OCI-LY7 (cell line): ENCODE measurements at places on chromosomes 3 and 15.

DNA sequence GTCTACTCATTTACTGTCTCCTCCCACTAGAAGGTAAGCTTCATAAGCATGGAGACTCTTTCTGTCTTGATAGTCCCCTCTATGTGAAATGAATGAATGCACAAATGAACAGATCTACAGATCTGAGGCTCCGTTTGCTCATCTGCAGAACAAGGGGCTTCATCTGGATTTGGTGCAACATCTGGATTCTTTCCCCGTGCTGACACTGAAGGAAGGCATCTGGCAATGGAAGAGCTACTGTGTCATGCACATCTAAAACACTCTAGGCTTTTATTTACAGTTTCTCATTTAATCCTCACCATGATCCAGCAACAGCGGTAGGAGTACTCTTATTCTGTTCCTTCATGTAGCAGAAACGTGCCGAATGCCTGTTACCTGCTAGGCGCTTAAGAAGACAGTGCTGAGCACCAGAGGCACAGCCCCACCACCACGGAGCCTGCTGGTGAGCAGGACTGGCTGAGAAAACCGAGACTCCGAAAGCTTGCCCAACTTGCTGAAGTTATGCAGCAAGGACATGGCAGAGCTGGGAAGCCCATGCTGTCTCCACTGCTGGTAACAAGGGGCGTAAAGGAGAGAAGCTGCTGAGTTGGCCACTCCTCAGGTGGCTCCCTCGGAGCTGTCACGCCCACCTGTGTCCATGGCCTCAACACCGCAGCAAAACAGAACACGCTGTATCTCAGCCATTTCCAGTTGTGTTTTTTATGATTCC is 31.1 kb downstream of the LSM3 start:
- DNase-seq, result no peak

GRCh38 chr15:38085931-38086568 is 151.6 kb downstream of the TMCO5A start:
- DNase-seq, result no peak

DNA sequence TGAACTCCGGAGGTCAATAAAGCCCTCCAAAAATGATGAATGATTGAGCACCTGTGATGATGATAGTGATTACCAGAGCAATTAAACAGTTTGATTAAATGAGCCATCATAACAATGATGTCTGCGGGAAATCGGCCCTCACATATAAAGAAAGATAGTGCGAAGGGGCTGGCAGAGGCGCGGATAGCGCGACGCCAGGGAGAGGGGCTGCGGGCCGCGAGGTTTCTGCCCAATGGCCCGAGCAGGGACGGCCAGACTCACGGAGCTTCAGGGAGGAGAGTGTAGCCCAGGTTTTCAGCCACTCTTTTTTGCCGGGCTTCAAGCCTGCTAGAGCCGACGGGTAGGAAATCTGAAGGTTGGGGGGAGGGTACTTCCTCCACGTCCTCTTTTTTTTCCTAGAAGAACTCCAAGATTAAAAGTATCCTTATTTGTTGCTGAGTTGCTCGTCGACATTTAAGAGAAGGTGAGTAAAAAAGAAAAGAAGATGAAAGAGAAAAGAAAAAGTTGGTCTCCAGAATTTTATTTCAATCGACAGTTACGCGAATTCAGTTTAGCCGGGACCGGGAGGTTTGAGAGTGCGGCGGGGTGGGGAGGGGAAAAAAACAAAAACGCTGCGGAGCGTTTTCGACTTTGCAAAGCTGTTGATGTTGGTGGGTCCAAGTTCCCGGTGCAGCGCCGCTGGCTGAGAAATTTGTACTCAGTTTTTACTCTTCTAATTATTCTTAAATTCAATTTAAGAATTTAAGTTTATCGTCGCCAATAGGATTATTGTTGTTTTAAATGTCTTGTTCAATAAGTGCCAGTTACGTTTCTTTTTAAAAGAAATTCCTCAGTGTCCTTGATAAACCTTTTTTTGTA is 2.2 kb upstream of the MEIS2 start:
- DNase-seq, result peak; percentile 12

DNA sequence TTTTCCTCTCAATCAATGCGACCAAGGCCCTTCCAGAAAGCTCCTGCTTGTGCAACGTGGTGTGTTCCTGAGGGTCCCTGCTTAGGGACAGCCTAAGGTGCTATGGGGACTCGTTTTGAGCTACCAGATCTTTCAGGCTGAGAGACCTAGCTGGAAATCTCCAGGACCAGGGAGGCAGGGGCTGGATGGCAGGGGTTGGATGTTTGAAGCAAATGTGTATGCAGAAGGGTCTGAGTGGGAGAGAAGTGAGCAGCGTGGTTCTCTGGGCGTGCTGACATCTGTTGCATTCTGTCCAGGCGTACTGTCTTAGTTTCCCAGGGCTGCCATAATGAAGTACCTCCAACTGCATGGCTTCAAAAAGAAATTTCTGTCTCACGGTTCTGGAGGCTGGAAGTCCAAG is 31.7 kb upstream of the SLCO2A1 start:
- DNase-seq, result no peak

- peak; percentile 69 for DNase-seq
Observed at GRCh38 chr3:129627350-129628168, 21.1 kb upstream of the PLXND1 start.

DNA sequence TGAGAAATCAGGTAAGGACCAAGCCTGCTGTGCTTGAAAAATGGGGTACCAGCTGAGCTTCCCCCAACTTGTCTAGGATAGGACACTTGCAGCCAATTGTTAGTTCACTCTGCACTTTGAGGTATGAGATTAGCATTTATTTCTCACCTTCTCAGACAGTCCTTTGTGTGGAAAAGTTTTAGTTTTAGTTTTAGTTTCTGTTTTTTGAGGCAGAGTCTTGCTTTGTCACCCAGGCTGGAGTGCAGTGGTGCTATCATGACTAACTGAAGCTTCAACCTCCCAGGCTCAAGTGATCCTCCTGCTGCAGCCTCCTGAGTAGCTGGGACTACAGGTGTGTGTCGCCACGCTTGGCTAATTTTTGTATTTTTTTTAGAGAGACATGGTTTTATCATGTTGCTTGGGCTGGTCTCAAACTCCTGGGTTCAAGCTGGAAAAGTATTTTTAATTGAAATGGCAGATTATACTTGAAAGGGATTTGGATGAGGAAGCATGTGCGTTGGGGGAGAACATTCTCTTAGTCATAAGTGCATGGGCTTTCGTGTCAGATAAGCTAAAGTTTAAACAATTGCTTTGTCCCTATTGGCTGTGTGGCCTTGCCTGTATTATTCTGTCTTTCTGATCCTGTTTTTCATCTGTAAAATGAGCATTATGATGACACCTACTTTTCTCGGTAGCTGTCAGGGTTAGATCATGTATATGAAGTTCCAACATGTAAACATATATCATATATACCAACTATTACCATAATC is 25.2 kb upstream of the CCK start:
- DNase-seq, result peak; percentile 30

DNA sequence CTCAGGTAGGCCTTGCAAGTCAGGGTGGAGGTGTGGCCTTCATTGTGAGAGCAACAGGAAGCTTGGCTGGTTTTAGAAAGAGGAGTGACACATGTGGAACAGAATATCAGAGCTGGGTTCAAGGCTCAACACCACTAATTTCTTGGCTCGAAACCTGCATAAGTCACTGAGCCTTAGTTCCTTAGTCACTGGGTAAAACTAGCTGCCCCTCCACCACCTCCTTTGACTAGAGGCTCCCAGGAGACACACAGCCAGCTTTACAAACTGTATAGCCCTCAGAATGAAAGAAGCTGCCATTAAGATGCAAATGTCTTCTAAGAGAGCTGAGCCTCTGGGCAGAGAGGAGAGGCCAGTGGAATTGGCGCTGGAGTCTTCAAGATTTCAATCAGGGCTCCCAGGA is 67.7 kb downstream of the CERS3 start:
- DNase-seq, result peak; percentile 79

DNA sequence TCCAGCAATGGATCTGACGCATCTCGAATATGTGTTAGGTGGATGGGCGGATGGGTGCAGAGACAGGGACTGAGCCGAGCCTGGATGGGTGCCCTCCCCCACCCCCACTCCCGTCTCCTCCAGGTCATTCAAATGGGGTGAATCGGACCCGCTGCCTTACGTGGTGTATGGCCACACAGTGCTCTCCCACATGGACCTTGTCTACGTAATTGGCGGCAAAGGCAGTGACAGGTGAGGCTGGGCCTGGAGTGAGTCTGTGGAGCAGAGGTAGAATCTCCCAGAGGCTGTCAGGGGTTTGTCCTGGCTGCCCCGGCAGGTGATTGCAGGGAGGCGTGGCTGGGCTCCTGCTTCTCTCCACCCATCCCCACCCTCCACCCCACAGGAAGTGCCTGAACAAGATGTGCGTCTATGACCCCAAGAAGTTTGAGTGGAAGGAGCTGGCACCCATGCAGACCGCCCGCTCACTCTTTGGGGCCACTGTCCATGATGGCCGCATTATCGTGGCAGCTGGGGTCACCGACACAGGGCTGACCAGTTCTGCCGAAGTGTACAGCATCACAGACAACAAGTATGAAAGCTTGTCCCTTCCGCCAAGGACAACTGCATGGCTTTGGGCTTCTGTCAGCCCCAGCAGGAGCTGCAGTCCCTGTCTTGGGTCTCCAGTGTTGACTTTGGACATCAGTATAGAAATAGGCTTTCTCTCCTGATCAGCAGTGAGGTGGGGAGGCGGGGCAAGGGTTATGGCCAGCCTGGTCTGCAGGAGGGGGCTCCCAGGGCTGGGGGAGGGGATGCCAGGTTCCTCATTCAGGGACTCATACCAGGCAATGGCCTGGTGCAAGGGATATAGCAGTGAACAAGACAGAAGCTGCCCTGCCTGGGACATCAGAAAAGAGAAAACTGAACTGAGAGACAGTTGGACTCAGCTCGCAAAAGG is 3.4 kb downstream of the KLHL40 start:
- DNase-seq, result no peak

GRCh38 chr3:12990781-12991480 is 82.3 kb downstream of the IQSEC1 start:
- DNase-seq, result no peak

DNA sequence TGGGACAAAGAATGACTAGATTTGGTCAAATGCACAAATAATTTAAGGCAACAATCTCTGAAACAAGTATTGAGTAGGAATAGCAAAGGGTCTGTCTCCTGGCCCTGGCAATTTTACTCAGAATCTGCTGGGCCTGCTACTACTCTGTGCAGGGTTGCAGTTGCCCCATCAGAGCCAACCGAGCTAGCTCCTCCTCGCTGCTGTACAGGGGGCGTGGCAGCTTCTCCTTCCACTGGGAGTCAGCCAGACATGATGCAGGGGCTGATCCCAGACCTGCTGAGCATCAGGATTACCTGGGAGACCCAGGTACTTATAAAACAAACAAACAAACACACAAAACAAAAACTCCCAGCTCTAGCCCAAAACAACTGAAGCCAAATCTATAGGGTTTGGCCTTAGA is 30.5 kb upstream of the PXYLP1 start:
- DNase-seq, result no peak

DNA sequence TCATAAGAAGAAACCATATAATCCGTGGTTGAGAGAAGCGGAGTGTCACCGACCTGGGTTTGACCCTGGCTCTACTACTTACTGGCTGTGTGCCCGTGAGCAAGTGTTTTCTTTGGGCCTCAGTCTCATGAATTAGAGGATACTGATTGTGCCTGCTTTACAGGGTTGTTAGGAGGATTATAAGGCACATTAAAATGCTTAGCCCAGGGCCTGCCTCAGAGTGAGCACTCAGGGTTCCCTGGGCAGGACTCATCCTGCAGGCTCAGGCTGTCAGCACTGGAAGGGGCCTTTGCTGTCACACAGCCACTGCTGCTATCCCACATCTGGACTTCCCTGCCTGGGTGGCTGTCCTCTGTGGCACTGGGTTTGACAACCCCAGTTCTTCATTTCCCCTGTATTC is 4.7 kb downstream of the PLA2G4F start:
- no peak for DNase-seq

- DNase-seq, result peak; percentile 66
Observed at GRCh38 chr3:31934018-31934417, 47.0 kb downstream of the OSBPL10 start.

GRCh38 chr15:71109905-71110304 is 5.4 kb upstream of the THSD4 start:
- DNase-seq, result no peak

DNA sequence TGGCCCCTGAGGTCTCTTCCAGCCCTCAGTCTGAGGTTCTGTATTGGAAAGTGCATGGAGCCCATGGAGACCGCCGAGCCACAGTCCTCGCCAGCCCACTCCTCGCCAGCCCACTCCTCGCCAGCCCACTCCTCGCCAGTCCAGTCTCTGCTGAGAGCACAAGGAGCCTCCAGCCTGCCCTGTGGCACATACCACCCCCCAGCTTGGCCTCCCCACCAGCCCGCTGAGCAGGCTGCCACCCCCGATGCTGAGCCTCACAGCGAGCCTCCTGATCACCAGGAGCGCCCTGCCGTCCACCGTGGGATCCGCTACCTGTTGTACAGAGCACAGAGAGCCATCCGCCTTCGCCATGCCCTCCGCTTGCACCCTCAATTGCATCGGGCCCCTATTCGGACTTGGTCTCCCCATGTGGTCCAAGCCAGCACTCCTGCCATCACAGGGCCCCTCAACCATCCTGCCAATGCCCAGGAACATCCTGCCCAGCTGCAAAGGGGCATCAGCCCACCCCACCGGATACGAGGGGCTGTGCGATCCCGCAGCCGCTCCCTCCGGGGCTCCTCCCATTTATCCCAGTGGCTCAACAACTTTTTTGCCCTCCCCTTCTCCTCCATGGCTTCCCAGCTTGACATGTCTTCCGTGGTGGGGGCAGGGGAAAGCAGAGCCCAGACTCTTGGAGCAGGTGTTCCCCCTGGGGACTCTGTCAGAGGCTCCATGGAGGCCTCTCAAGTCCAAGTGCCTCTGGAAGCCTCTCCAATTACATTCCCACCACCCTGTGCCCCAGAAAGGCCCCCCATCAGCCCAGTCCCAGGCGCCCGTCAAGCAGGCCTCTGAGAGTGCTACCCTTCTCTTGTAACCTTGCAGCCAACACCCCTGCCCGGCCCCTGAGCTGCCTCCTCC is 40.9 kb downstream of the PML start:
- no peak for DNase-seq

GRCh38 chr15:63035253-63035652 is 7.3 kb upstream of the TPM1 start:
- DNase-seq, result no peak

DNA sequence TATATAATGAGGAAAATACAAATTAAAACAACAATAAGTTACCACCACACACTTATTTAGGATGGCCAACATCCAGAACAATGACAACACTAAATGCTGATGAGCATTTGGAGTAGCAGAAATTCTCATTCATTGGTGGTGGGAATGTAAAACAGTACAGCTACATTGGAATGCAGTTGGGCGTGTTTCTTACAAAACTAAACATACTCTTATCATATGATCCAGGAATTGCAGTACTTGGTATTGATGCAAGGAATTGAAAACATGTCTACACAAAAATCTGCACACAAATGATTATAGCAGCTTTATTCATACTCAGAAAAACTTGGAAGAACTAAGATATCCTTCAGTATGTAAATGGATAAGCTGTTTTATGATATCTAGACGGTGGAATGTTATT is 594.2 kb downstream of the ZBBX start:
- DNase-seq, result no peak

DNA sequence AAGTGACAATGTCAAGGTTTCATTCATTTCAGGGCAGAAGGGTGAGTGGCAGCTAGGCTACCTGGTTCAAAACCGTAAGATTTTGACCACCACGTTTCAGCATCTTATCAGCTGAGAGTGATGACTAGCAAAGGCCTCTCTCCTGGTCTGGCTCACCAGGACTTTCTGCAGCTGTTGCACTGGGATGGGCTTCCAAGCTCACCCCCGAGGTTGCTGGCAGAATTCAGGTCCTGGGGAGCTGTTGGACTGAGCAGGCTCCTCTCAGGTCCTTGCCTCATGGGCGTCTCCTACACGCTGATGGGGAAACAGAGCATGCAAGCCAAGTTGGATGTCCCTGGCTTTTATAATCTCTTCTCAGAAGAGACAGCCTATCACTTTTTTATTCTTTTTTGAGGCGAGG is 88.8 kb upstream of the RNU6-1 start:
- no peak for DNase-seq

- DNase-seq, result no peak
Observed at GRCh38 chr3:151356794-151357462, 27.6 kb upstream of the P2RY13 start.
